ENCODE measurements at places on chromosomes 7 and 10.
A peak's percentile ranks its signal among the peaks of the same experiment; 100 is the strongest.

DNA sequence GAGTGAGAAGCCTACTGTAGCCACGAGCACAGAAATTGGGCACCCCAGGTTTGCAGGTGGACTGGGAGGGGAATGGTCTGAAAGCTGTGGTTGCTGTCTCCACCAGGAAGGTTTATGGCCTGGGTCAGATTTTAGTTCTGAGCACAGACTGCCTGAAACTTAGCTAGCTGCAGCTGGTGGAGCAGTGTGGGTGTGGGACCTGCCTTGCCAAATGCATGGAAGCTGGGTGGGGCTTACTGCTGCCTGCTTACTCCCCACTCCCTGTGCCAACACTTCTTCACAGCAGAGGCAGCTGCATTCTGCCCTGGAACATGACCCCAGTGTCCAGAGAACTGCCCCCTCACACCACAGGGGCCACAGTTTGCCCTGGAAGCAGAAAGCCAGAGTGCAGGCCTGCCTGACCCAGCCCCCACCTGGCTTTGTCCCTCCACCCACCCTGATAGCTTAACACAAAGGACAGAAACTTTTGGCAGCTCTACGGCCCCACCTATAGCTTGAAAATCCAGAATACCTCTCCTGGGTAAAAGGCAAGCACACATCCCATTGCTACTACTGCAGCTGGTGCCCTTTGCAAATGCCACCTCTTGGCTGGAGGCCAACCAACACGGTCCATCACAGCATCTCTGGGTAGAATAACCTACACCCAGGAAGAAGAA is 281.6 kb downstream of the AGMO start:
- no peak overlapping the region for H3K27ac ChIP-seq
- H3K4me3 ChIP-seq = no peak overlapping the region
- DNase-seq = no peak

DNA sequence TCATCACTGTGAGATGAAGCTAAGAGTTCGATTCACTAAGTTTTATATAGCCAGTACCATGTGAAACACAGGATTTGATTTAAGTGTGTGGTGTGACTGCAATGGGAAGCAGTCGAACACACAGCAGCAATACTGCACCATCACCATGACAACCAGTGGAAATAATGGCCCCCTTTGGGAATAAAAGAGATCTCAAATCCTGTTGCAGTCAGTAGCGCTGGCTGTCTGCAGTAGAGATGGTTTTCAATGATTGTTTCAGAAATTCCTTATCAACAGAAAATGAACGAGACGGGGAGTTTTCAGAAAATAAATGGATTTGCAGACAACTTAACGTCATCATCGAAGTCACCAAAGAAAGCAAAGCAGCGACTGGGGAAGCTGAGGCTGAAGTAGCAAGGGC is 91.0 kb downstream of the PTPRE start:
- no peak overlapping the region for H3K4me3 ChIP-seq
- no peak overlapping the region for H3K27ac ChIP-seq
- no peak for DNase-seq
- no peaks in the 10 kb centered on the region for H3K36me3 ChIP-seq
- no peaks in the 10 kb centered on the region for H3K4me1 ChIP-seq

DNA sequence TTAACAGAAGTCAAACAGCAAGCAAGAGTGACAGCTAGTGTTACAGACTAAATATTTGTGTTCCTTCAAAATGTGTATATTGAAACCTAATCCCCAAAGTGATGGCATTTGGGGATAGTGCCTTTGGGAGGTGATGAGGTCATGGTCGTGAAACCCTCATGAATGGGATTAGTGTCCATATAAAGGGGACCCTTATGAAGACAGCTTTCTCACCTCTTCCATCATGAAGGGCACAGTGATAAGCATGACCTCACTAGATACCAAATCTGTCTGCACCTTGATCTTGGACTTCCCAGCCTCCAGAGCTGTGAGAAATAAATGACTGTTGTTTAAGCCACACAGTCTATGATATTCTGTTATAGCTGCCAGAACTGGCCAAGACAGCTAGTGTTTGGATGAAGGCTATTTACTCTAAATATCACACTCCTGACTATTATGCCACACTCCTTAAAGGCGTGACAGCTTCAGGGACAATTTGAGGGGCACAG is 235.7 kb upstream of the TMEM72 start:
- H3K4me1 ChIP-seq = no peaks in the 10 kb centered on the region
- H3K4me3 ChIP-seq = no peak overlapping the region

DNA sequence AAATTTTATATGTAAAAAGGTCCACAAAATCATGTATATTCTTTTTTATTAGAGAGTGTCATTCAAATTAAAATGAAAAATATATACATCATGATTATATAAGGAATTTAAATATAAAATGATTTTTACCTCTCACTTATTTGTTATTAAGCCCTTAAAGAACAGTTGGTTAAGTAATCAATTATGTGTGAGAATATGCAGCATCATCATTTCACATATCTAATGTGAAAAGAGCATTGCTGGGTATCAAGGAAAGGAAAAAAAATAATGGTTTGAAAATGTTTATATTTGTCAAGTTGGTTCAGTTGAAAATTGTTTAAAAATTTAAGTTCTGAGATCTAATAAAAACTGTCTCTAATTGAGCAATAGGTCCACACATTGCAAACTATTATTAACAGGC is 363.6 kb upstream of the GRM3 start:
- no peak overlapping the region for H3K4me3 ChIP-seq
- H3K36me3 ChIP-seq = no peaks in the 10 kb centered on the region
- H3K27me3 ChIP-seq = no peaks in the 10 kb centered on the region

- peaks cover 15% of the 10 kb centered on the region for H3K27me3 ChIP-seq
- H3K27ac ChIP-seq = no peak overlapping the region
- H3K36me3 ChIP-seq = no peaks in the 10 kb centered on the region
- H3K4me3 ChIP-seq = no peak overlapping the region
Measured at GRCh38 chr10:15352836-15353235, 18.3 kb downstream of the FAM171A1 start.

DNA sequence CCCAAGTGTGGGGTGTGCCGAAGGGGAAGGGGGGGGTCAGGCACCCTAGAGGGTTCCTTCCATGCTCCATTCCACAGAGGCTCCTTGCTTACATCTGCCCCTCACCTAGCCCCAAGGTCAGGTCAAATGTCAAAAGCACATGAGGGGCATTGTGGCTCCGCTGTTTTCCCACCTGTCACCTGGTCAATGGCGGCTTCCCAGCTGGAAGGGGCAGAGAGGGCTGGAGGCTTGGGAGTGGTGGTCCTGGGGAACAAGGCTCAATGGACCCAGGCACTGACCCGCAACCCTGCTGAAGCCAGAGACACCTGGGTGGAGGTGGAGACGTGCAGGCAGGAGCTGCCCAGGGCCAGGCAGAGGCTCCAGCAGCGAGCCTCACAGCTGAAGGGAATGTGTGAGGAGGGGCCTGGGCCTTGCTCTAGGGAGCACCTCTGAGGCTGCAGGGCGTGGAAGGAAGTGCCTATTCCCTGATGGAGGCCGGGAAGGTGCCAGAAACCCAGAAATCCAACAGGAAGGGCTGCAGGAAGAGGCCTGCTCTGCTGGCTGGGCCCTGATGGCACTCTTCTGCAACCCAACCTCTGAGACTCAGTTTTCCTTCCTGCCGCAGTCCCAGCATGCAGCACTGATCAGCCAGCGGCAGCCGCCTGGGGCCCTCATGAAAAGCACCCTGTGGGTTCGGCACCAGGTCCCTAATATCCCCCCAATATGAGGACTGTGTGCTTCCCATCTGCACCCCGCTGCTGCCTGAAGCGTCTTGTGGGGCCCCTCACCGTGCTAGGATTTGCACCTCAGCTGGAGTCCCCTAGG is 16.0 kb downstream of the RASGEF1A start:
- no peak for DNase-seq
- H3K4me1 ChIP-seq = peaks cover 9% of the 10 kb centered on the region
- no peaks in the 10 kb centered on the region for H3K27me3 ChIP-seq
- no peaks in the 10 kb centered on the region for H3K36me3 ChIP-seq

DNA sequence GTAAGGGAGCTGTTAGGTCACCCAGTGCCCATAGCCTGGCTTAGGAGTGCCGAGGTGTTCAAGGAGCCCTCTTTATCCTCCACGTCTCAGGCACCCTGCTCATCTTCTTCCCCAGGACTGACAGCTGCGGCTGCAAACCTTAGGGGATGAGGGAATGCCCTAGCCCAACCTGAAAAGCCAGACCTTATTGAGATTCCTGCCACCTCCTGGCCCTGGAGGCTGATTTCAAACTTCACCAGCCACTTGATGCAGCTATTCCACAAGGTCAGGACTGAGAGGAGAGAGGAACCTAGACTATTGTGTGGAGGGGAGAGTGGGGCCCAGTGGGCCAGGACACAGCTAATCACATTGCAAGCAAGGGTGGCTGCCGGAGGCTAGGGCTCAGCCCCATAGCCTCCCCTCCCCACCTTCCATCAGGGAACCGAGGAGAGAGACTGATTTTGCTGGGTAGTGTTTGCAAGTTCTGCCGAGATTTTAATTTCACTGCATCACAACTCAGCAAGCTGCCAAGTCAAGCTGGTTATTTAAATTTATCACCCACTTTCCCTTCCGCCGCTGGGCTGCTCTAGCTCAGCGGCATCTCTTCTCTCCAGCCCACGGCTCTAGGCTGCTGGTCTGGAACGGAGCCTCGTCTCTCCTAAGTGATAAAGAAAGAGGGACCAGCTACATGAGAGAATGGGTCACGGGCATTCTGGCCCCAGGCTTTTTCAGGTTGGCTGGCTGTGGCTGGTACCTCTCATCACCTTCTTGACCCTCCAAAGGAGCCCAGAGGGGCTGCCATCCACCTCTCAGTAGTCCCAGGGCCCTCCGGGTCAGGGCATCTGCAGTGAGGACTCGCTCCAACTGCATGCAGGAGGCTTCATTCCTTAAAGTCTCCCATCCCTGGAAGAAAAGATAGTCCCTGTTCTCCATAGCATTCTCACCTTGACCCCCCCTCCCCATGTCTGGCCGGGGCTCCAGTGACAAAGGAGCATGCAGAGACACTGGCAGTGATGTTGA is 66.7 kb downstream of the PAX2 start:
- peak overlapping the region; percentile 16 for H3K27ac ChIP-seq
- peaks cover 4% of the 10 kb centered on the region for H3K4me1 ChIP-seq
- no peak overlapping the region for H3K4me3 ChIP-seq
- peaks cover 87% of the 10 kb centered on the region for H3K27me3 ChIP-seq
- peaks cover 2% of the 10 kb centered on the region for H3K36me3 ChIP-seq

DNA sequence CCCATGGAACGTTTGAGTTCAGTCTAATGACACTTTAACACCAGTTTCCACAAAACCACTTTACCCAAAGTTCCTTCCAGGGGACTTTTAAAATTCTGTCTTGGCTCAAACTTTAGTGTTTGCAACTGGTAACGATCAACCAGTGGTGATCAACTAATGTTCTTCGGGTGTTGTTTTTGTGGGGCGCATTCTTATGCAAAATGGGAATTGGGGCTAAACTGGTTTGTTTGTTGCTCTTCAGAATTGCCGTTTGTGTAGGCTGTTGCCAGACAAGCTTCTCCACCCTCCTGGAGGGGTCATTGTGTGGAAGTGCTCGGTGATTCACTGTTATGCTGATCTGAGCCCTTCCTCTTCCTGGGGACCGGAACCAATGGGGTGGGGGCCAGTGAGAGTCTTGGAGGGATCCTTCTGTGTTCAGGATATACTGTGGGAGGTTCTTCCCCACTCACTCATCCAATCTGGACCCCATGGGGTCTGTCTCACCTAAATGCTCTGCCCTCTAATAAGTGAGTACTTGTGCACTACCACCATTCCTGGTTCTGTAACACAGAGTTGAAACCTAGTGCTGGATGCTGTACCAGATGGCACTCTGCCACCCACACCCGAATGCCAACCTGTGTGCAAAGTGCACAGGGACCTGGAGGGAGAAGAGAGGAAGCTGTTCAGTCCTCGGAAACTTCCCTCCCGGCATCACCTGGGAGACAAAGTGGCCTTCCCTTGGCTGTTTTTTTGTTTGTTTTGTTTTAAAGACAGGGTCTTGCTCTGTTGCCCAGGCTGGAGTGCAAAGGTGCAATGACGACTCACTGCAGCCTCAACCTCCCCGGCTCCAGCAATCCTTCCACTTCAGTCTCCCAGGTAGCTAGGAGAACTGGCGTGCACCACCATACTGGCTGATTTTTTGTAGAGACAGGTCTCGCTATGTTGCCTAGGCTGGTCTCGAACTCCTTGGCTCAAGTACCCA is 2.1 kb downstream of the NFE2L3 start:
- H3K27me3 ChIP-seq = no peaks in the 10 kb centered on the region
- H3K36me3 ChIP-seq = peaks cover 2% of the 10 kb centered on the region
- DNase-seq = no peak
- peaks cover 51% of the 10 kb centered on the region for H3K4me1 ChIP-seq

DNA sequence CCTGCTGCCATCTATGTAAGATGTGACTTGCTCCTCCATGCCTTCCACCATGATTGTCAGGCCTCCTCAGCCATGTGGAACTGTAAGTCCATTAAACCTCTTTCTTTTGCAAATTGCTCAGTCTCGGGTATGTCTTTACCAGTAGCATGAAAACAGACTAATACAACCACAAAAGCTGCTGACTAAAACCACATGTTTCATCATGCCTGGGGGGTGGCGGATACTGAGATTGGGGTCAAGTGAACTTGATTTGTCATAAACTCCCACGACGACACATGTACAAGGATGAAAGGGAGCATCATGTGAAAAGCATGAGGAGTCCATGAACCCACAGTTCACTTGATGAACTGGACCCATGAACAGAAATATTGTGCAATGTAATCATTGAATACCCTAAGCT is 134.9 kb upstream of the ANK3 start:
- no peak overlapping the region for H3K4me3 ChIP-seq
- H3K27ac ChIP-seq = no peak overlapping the region
- H3K4me1 ChIP-seq = peaks cover 4% of the 10 kb centered on the region
- H3K27me3 ChIP-seq = no peaks in the 10 kb centered on the region
- H3K36me3 ChIP-seq = peaks cover 3% of the 10 kb centered on the region

DNA sequence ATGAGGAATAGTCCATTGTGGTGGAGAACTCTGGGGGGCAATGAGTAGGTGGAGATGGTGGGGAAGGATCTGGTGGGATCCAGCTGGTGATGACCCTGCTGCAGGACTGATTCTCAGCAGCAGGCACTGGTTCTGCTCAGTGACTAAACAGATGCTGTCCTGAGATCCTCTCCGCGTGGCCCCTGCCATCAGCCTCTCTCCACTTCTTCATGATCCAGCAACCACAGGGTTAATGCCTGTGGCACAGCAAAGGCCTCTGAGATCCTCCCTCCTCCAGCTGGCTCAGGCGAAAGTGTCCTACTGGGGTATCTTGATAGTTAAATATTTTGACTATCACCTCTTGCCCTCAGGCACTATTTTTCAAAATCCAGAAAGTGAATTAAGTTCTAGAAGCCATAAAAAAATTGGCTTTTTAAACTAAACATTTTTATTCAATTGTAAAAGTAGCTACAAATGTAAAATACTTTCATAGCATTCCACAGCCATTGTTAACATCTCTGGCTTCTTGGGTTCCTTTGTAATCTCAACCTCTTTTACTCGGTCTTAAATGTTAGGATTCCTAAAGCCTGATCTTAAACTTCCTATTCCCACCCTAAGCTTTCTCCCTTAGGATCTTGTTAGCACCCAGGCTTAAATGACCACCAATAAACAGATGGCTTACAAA is 13.1 kb downstream of the PLAU start:
- H3K4me1 ChIP-seq = peaks cover 30% of the 10 kb centered on the region
- H3K4me3 ChIP-seq = no peak overlapping the region
- DNase-seq = no peak
- no peak overlapping the region for H3K27ac ChIP-seq
- peaks cover 27% of the 10 kb centered on the region for H3K27me3 ChIP-seq
